ENCODE measurements at places on chromosomes 11 and 22.
A peak's percentile ranks its signal among the peaks of the same experiment; 100 is the strongest.

GRCh38 chr11:116861539-116861938 is 24.1 kb upstream of the APOA1 start:
- DNase-seq, result no peak

- DNase-seq, result no peak
Measured at GRCh38 chr11:97963528-97964331, 1057.0 kb upstream of the CNTN5 start.

- DNase-seq, result no peak
Measured at GRCh38 chr11:17738151-17738973, 3.8 kb downstream of the KCNC1 start.

- DNase-seq, result no peak
Measured at GRCh38 chr22:40862013-40862412, at the start of gene DNAJB7. Gene DNAJB7 (minus strand): TSS chr22:40862113. CDS start chr22:40861994, 119 bp downstream.

GRCh38 chr11:85756401-85757200 is 54.3 kb downstream of the SYTL2 start:
- DNase-seq, result peak; percentile 68
